ENCODE measurements at places on chromosomes 6 and 20.

GRCh38 chr6:13025893-13026499, 302.3 kb downstream of the TBC1D7 start:
- no peak for DNase-seq

GRCh38 chr6:104325341-104326172, 534.2 kb downstream of the HACE1 start:
- no peak for DNase-seq

GRCh38 chr6:3990692-3991491, 88.0 kb downstream of the FAM217A start:
- DNase-seq, result peak; percentile 58

DNA sequence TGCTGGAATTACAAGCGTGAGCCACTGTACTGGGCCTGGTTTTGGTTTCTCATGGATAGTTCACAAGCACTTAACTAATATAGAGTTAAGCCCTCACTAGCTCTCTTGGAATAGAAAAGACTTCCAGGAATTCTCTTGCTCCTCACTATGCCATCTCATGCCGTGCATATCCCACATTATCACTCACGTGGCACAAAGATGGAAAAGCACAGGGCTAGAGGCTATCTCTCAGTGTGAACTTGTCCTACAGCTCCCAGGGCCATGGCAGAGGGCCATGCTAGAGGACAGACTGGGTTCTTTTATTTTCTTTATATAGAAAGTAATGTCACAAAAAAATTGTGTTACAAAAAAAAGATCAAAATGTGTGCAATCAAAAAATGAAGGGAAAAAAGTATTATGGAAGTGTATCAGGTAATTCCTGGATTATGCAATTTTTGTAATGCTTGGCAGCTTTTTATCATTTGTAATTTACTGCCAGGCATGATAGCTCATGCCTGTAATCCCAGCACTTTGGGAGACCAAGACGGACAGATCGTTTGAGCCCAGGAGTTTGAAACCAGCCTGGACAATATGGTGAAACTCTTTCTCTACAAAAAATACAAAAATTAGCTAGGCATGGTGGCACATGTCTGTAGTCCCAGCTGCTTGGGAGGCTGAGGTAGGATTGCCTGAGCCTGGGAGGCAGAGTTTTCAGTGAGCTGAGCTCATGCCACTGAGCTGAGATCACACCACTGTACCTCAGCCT, 6.4 kb upstream of the SLC2A12 start:
- DNase-seq, result no peak

- no peak for DNase-seq
These were observed 508.9 kb upstream of the SULF2 start for GRCh38 chr20:48294196-48294595.

- no peak for DNase-seq
These were observed 365.6 kb downstream of the FARS2 start for GRCh38 chr6:5626727-5627426.

DNA sequence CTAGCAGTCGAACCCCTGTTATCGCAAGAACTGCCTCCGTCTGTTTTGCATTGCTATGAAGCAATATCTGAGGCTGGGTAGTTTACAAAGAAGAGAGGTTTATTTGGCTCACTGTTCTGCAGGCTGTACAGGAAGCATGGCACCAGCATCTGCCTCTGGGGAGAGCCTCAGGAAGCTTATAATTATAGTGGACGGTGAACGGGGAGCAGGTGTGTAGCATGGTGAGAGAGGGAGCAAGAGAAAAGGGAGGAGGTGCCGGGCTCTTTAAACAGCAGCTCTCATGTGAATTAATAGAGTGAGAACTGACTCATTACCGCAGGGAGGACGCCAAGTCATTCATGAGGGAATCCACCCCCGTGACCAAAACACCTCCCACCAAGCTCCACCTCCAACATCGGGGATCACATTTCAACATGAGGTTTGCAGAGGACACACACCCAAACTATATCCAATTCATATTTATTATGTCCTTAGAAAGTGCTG, 172.6 kb upstream of the KCNG1 start:
- no peak for DNase-seq

DNA sequence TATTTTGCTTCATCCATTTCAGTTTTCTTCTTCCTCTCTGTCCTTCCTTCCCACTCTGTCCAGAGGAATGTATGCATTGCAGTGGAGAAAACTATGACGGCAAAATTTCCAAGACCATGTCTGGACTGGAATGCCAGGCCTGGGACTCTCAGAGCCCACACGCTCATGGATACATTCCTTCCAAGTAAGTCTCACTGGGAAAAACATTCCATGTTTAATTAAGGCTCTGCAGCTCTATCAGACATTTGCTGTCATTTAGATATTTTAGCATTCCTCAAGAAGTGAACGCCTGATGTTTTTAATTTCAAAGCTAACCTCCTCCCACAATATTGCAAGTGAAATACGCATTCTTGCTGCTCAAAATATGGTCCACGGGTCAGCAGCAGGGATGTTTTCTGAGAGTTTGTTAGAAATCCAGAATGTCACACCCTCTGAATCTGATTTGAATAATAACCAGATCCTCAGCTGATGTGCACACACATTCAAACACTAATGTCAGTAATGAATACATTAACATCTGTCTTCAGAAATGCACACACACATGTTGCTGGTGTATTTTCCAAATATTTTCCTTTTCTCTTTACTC, 12.8 kb downstream of the PLG start:
- DNase-seq, result no peak

GRCh38 chr6:134930463-134930862, 19.4 kb downstream of the ALDH8A1 start:
- no peak for DNase-seq

GRCh38 chr20:22425344-22426295, 158.8 kb downstream of the FOXA2 start:
- no peak for DNase-seq

DNA sequence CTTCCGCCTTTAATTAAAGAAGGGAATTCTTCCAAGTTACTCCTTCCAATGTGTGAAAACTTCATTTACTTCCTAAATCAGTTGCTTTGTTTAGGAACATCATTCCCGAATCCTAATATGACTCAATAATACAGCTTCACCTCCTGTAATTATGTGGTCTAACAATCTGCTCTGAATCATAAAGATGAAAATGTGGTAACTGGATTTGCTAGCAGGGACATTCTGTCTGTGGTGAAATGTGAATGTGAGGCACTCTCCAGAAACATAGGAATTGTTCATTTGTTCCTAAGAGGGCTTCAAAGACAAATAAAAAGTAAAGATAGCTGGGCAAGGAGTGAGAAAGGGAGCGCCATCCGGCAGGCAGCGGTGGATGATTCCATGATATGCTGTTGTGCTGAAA, 678.1 kb downstream of the KIF16B start:
- no peak for DNase-seq

DNA sequence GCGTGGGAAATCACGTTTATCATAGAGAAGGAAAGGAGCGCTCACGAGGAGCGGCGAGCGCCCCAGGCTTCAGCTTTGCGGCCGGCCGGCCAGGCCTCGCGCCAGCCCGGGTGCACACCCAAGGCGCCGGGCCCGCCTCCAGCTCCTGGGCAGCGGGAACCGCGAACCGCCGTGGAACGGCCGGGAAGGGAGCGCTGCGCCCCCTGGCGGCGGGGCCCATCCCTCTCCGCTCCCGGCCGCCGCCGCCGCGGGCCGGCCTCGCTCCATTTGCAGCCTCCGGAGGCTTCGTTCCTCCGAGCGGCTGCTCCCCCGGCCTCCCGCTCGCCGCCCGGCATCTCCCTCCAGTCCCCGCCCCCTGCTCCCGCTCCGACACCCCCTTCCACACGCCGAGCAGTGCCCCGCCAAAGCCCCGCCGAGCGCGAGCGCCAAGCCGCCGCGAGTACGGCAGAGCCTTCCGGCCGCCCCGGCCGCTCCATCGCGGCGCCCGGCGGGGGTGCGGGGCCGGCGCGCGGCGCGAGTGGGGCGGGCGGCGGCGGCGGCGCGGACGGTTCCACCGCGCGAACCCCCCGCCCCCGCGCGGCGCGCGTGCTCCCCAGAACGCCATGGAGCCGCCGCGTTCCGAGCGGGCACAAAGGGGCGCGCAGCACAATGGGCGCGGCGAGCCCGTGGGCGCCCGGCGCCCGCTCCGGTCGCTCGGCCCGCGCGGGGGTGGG, 946 bp downstream of the BEND3 start:
- DNase-seq, result peak; percentile 45

DNA sequence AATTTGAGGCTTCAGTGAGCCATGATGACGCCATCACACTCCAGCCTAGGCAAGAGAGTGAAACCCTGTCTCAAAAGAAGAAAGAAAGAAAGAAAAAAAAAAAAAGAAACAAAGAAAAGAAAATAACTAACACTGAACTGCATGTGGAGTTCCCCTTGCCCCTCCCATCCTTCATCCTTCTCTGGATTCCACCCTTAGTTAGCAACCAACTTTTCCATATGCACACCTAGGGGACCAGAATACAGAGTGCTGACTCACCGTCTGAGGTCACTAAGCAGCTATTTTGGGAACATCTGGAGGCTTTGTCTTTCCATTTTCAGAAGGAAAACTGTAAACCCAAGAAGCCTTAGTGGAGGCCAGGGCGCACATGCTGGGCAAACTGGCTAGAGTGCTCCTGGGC, 257.4 kb downstream of the MAFB start:
- no peak for DNase-seq

Measured in GOT3 (cell line).